ENCODE measurements at places on chromosomes 7 and 10.

GRCh38 chr7:132568962-132569361 is 7.3 kb downstream of the PLXNA4 start:
- no peak for DNase-seq

DNA sequence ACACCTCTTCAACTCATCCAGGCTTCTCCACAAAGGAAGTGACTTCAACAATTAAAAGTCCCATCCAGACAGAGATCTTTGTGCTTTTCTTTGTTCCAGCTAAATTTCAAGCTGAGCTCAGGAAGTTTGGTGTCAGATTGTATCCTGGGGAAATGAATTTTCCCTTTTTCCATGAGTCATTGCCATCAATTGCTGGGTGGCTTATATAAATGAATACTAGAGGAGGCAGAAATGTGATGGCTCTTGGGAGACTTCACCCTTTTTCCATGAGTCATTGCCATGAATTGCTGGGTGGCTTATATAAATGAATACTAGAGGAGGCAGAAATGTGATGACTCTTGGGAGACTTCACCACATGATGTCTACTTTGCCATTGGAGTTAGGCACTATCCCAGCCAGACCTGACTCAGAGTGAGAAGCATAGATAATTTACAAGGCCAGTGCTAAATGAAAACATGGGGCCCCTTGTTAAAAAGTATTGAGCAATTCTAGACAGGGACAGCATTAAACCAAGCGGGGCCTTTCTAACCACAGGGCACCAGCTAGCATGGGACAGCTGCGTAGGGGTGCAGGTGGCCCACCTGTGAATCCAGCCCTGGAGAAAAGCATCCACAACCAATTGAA is 339.2 kb upstream of the PODXL start:
- DNase-seq: peak; percentile 97

GRCh38 chr10:74650613-74651012 is 175.8 kb upstream of the KAT6B start:
- no peak for DNase-seq

DNA sequence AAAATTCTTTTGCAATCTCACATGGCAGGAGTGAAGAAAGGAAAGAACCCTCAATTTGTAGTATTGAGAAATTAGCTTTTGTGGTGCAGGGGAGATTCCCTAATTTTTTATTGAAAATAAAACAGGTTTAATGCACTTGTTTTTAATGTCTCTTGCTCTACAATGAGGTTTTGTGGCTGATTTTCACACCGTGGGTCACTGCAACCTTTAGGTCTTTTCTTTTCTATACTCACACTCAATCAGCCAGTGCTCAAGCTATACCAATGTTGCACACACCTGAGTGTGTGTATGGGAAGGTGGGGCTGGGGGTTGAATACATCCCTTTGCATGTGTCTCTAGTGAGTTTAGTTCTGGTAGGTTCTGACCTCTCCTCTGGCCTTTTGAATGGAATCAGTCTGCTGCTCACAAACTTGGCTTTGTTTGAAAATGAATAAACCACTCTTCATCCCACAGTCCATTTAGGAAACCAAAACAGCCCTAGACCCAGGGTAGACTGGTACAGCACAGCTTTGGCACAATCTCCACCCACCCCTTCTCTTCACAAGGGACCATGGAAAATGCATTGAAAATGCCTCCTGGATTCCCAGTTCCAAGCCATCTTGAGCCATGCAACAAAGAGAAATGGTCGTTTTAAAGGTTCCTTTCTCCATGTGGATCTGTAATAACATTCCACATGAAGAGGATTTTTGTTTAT is 411.5 kb downstream of the SFMBT2 start:
- no peak for DNase-seq

- DNase-seq: no peak
These were observed 87.2 kb downstream of the AHR start for GRCh38 chr7:17385612-17386011.

DNA sequence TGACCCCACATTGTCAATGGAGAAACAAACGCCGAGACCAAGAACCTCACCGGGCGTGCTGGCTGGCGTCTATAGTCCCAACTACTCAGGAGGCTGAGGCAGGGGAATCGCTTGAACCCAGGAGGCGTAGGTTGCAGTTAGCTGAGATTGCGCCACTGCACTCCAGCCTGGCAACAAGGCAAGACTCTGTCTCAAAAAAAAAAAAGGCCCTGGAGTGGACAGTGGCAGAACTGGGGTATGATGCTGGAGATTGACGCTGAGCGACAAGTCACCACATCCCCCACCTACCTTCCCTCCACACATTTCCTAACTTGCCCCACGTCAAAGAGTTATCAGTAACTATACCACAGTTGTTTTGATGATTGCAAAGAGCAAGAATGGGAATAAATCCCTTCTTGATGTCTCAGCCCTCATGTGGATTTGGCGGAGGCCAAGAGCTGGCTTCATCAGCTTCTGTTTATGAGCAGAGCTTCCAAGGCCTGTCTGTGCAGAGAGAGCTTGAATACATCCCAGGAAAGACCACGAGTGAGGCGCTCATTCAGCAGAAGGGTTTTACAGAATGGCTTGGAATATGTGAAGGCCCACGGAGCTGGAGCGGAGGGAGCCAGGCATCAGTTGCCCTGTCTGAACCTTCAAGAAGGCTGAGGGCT is 28.0 kb upstream of the TNS3 start:
- no peak for DNase-seq

- no peak for DNase-seq
These were observed 9.0 kb downstream of the GUSB start for GRCh38 chr7:65972976-65973375.

- DNase-seq: no peak
These were observed 77.0 kb downstream of the ADCYAP1R1 start for GRCh38 chr7:31129067-31129466.

- DNase-seq: no peak
These were observed 30.2 kb upstream of the ABCB4 start for GRCh38 chr7:87505557-87506245.

- peak; percentile 62 for DNase-seq
These were observed 166.0 kb downstream of the SNX13 start for GRCh38 chr7:17774248-17774647.

GRCh38 chr7:112400141-112400540 is 50.1 kb upstream of the IFRD1 start:
- peak; percentile 82 for DNase-seq

DNA sequence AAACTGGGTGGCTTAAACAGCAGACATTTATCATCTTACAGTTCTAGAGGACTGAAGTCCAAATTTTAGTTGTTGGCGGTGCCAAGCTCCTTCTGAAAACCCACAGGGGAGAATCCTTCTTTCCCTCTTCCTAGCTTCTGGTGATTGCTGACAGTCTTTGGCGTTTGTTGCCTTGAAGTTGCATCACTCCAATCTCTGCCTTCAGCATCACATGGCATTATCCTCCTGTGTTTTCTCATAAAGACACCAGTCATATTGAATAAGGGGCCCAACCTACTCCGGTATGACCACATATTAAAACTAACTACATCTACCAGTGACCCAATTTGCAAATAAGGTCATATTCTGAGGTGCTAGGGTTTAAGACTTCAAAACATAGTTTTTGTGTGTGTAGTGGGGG is 472.1 kb upstream of the IGFBP3 start:
- DNase-seq: no peak

DNA sequence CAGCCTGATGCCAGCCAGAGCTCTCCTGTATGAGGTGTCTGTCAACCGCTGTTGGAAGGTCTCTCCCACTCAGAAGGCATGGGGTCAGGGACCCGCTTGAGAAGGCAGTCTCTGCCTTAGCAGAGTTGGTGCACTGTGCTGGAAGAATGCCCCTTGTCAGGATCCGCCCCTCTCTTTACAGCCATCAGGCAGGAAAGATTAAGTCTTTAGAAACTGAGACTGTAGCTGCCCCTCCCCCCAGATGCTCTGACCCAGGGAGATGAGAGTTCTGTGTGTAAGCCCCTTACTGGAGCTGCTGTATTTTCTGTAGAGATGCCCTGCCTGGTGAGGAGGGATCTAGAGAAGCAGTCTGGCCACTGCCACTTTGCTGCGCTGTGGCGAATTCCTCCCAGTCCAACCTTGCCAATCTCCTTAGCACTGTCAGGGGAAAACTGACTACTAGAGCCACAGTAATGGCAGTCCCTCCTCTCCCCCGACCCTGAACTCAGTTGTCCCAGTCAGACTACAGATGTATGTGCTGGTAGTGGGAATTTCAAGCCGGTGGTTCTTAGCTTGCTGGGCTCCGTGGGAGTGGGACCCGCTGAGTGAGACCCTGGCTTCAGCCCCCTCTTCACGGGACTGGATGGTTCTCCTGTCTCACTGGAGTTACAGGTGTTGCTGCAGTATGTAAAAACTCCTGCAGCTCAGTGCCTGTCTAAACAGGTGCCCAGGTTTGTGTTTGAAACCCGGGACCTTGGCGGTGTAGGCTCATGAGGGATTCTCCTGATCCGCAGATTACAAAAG is 285.5 kb upstream of the ZWINT start:
- DNase-seq: no peak

DNA sequence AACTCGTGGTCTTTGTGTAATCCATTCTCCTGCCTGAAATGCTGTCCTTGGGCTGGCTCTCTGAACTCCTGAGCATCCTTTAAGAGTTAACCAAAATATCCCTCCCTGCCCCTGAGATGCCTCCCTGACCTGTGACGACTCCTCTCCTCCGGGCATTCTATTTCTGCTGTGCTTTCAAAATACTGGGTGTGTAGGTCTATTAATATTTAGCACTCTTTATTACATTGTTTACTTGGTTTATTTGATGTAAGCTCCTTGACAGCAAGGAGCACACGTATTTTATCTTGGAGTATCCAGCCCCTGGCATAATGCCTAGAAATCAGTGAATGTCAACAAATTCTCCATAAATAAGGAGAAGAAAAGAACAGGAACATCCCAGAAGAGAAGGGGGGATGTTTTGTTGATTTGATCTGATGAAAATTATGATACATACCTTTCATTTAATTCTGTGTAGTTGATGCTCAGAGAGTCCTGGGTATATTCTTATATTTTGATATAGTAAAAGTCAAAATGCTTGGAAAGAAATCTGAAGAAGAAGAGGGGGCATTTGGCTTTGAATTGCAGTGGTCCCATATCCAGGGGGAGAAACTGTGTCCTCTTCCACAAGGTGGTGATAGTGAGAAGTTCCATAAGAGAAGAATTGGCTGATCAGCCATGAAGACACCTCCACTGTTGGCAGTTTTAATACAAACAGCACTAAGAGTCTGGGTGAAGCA is 107.7 kb upstream of the MPP7 start:
- no peak for DNase-seq

GRCh38 chr7:37352974-37353948 is 95.4 kb downstream of the ELMO1 start:
- no peak for DNase-seq

DNA sequence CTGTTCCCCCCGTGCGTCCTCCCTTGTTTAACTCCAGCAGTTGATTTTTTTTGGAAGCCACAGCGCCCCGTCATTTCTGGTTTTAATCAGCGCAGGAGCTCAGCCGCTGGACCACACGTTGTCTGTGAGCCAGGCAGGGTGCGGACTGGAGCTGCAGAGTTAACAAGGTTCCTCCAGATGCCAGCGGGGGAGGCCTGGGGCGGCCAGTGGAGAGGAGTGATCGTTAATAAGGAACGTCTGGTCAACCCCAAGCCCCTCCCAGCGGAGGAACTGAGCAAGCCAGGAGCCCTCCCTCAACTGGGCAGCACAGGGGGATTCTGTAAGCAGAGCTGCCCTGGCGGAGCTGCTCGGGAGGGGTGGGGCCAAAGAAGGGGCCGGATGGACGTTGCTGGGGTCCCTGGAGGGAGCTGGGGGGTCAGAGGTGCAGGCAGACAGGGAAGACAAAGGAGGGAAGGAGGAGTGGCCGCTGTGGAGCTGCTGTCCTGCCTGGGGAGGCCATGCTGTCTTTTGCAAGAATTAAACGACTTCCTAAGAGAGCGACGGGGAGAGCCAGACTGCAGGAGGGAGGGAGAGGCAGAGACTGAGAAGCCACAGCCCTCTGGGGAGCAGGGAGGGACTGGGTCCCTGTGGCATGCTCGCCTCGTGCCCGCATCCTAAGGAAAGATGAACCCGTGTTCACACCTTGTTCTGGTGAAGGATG is 537.1 kb upstream of the FOXK1 start:
- no peak for DNase-seq

DNA sequence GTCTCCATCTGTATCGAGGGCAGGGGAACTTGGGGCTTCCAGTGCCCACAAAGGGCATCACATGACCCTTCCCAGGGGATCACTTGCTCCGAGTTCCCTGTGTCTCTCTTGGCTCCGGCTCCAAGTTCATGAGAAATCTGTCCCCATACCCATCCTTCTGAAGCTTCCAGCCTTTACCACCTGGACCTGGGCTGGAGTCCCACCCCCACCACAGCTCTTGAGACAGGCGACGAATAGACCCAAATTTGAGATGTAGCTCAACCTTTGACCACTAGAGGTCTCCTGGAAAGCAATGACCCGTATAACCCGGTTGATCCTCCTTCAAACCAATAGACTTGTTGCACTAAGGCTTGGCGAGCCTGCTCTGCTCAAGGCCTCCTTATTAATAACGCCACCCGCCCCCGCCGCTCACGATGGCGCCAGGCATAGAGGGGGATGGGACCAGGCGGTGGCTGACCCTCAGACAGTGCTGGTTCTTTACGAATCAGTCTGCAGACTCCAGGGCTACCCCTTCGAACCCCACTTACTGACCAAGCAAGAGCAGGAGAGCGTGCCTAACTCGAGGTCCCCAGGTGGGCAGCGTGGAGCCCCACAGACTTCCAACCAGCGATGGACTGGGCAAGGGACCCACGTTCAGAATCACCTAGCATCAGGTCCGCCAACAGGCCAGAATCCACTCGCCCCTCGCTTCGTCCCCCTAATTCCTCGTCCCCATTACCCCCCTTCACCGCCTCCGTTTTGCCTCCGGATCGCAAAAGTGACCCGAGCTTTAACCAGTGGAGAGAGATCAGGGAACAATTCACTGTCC is 4.4 kb upstream of the ARID5B start:
- no peak for DNase-seq

- no peak for DNase-seq
These were observed 32.5 kb upstream of the EPC1 start for GRCh38 chr10:32379318-32379949.

DNA sequence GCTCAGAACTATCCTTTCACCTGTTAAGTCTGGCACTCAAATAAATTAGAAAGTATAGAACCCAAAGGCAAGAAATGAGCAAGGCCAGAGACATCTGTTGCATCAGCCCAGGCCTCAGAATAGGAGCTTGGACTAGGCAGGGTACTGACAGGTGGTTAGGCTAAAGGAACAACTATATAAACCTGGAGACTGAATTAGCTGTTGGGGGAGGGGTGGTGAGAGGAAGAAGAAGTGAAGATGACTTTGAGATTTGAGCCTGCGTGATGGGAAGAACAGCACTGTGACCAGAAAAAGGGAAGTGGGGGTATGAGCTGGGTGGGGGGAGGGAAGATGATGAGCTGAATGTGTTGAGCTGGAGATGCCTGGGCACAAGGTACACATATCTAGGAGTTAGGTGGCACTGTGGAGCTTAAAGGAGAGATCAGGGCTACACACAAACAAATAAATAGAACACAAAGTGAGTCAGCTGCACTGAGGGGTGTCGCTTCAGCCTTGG is 244.7 kb downstream of the PTEN start:
- no peak for DNase-seq

GRCh38 chr7:102255501-102255900 is 31.2 kb upstream of the SH2B2 start:
- DNase-seq: no peak
